ENCODE measurements at places on chromosomes 4 and X. TPM values are rescaled to one million over a fixed set of nuclear protein-coding genes. Genes with fewer than 3 reads are reported as not detected.

The ZMAT1 gene
- total RNA-seq = 15.2 TPM

The FMR1 gene
- 31.8 TPM for total RNA-seq

The MAGEB10 gene
- not detected for total RNA-seq

The UGT2B7 gene
- not detected for total RNA-seq

The CENPI gene
- 2.4 TPM for total RNA-seq

The ABCD1 gene
- 24.3 TPM for total RNA-seq

The MAGEA2 gene
- not detected for total RNA-seq

The DSPP gene
- total RNA-seq = not detected

The ZFP92 gene
- 1.2 TPM for total RNA-seq

The LPAR4 gene
- not detected for total RNA-seq

The HOPX gene
- 2.0 TPM for total RNA-seq

The ZXDA gene
- 13.8 TPM for total RNA-seq

The WNK3 gene
- 3.7 TPM for total RNA-seq

The NUP54 gene
- total RNA-seq = 44.8 TPM

The FREM3 gene
- total RNA-seq = 0.14 TPM

The ASMT gene
- not detected for total RNA-seq

The SMIM31 gene
- not detected for total RNA-seq

The HMGN5 gene
- 5.5 TPM for total RNA-seq

The GPR50 gene
- not detected for total RNA-seq

The ADH1C gene
- 4.5 TPM for total RNA-seq

The ZNF41 gene
- 9.1 TPM for total RNA-seq

The CPE gene
- total RNA-seq = 458 TPM

The XAGE1A gene
- not detected for total RNA-seq

The MAGEA12 gene
- total RNA-seq = not detected

The IL13RA2 gene
- total RNA-seq = 42.2 TPM

The IGSF1 gene
- 1.2 TPM for total RNA-seq

The MAGEA1 gene
- total RNA-seq = not detected

The SYN1 gene
- 0.27 TPM for total RNA-seq

The NUDT10 gene
- 3.8 TPM for total RNA-seq

The ATG4A gene
- 18.8 TPM for total RNA-seq

The ANKRD50 gene
- total RNA-seq = 23.9 TPM

The TBC1D19 gene
- total RNA-seq = 9.1 TPM

The C4orf51 gene
- not detected for total RNA-seq

The PDK3 gene
- 118 TPM for total RNA-seq

The POF1B gene
- 0.21 TPM for total RNA-seq

The RIPPLY1 gene
- not detected for total RNA-seq

The CCDC149 gene
- 11.8 TPM for total RNA-seq
